ENCODE measurements at places on chromosomes 11 and 22.

GRCh38 chr11:63507511-63507910 is 1.6 kb downstream of the LGALS12 start:
- DNase-seq = no peak

DNA sequence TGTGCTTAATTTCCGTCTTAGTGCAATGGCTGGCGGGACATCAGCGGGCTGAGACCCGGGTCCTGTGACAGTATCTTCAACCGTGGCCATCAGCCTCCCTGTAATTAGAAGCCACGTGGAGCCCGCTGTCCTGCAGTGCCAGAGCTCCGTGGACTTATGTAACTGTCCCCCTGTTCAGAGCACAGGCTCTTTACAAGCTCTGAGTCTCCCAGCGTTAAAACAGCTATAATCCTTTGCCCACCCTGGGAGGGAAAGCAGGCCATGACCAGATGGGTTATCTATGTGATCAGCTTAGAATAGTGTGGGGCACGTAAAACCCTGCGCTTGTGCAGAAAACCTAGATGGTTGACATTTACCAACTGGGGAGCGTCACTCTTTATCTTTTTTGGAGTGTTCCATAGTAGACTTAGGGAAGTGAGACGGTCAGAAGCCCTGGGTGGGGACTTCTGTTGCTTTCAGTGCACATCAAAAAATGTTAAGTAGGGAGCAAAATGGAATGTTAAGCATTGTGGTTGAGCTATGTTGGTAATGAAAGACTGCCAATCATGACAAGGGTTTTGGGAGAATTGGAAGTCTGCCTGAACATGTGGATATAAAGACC is 103.5 kb upstream of the CADM1 start:
- no peak for DNase-seq

DNA sequence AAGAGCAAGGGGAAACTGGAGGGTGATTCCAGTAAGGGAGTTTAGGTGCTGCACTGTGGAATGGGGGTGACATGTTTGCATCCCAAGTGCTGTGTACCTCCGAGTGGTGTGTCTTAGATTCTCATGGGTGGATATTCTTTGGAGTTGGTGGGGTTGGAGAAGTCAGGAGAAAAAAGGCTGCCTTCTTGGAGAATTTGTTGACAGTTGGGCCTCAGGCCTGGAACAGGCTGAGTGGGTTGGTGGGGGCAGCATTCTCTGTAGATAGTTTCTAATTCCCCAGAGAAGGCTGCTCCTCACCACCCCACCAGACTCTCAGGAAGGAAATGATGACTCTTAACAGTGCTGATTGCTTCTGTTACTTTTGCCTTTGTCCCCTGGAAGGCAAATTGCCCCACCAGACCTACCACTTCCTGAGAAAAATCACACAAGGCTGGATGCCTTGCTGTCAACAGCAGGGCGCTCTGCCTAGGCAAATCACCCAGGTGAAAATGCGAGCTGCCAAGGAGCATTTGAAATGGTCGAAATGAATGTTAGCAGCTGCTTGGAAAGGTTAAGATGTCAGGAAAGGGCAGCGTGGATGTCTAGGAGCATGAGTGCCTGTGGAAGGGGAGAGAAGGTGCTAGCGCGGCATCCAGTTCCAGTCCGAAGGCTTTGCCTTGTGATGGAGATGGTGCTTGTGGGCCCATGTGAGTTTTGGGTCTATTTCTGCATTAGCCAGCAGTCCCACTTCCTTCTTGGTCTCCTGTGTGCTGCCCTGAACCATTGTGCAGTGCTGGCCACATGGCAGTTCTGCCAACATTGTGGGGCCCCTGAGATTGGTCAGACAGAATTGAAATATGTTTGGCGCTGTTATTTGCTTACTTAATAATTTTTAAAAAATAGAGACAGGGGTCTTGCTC is 29.7 kb upstream of the SORL1-AS1 start:
- no peak for DNase-seq

- DNase-seq = peak; percentile 18
These were observed 833.8 kb downstream of the TBC1D22A start for GRCh38 chr22:47596176-47596690.
